Activated CD4-positive, alpha-beta T cell treated with anti-CD3 and anti-CD28 coated beads, Interleukin-2, amount 50 U/mL, for 16 hours (primary cell): ENCODE measurements at places on chromosomes 12 and 14.

DNA sequence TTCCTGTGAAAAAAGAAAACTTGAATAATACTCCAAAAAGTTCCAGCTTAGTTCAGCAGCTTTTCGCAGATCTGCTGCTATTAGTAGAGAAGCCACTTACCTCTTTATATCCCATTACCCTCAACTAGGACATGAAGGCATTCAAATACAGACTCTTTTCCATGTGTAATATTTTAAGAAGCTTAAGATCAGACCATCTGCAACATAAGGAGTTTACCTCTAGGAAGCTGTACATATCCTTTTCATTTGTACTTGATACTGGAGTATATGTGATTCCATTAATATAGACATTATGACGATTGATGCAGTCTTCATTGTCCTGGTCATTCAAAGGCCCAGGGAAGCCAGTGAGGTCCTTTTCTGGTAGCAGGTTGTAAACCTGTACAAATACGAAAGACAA is 20.4 kb downstream of the A2M start:
- no peak for DNase-seq

GRCh38 chr12:51943346-51943745 is 8.2 kb upstream of the ACVR1B start:
- no peak for DNase-seq

- DNase-seq: no peak
These were observed 65.4 kb downstream of the PTPRB start for GRCh38 chr12:70571705-70572268.

- no peak for DNase-seq
These were observed 77.8 kb downstream of the HSD17B6 start for GRCh38 chr12:56840922-56841321.

DNA sequence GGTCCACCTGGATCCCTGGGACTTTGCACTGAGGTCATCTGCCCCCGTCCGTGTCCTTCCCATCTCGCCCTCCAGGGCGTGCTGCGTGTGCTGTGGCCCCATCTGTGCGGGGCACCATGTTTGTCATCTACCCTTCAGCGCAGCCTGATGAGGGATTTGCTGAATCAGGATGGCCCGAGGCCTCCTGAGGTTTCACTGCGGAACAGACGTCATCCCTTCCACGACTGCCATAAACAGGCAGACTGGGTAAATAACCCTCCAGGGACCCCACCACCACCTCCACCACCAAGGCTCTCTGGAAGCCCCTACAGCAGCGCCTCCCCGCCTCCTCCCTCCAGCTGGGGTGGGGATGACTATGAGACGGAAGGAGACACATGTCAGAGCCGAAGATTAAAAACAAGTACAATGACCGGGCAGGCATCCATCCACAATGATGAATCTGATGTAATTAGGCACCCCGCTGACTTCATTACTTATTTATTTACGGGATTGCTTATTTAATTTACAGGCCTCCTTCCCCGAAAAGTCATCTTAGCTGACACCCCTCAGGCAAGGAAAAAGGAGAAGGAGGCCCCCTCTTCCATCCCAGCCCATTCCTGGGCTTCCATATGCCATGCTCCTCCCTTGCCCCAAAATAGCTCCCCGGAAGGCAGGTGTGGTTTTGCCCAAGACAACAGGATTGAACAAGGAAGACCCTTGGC is 39.4 kb downstream of the NCOR2 start:
- no peak for DNase-seq

GRCh38 chr12:96386794-96387193 is 13.4 kb downstream of the CDK17 start:
- no peak for DNase-seq

DNA sequence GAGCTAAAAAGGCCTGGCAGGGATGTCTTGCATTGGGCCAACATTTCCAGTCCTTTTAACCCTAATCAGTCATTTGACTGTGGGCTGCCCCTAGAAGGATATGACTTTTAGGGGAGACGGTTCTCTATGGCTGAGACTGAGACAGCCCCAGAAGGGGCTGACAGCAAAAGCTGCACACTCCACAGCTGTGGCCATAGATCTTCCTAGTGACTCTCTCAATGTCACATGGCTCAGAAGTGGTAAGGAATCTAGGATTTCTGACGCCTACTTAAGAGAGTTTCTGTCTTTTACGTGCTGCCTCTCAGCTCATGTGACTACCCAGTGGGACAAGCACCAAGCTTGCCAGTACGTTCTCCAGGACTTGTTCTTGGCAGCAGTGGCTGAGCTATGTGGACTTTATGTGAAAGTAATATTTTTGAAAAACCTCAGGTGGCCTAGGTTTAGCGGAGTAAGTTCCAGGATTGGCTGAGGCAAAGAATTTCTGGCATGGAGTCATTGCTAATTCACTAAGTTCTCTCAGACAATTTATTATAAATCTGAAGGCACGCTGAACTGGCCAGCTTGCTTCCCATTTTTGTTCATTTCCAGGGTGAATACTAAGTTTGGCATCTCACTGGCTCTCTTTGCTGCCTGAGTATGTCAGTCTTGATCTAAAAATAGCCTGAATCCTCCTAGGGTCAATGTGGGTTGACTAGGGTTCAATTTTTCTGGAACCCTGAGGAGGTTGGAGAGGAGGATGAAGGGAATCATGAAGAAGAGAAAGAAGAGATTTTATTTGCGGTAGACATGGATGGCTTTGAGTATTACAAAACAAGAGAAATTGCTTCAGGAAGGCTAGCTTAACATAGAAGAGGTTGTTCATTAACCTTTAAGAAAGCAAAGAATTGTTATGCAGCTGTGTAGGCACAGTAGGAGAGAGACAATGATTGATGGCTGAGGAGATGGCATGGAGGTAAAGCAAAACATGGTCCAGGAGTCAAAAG is 271.8 kb downstream of the AEBP2 start:
- no peak for DNase-seq

GRCh38 chr14:73833530-73834260 is 17.9 kb upstream of the PTGR2 start:
- DNase-seq: no peak

GRCh38 chr14:59509101-59509500 is 24.8 kb downstream of the JKAMP start:
- no peak for DNase-seq

DNA sequence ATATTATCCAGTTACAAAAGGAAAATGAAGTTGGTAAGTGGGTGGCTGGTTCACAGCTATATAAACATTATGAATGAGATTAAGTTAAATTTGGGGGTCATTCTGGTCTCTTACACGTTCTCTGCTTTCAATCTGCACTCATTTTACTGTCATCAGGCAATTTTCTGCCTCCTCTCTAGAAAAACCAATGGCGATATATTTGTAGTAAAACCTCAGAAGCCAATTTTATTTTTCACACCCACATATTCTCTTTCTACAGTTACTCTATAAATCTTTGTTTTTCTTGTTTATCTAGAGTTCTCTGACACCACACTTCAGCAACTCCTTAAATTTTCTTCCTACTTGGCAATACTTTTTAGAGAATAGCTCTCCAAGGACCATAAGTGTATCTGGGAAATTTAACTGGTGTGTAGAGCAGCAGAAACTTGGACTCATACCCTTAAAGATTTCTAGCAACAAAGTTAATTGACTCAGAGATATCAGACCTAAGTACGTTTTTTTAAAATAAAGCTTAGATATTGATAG is 926.9 kb downstream of the TMTC2 start:
- no peak for DNase-seq

DNA sequence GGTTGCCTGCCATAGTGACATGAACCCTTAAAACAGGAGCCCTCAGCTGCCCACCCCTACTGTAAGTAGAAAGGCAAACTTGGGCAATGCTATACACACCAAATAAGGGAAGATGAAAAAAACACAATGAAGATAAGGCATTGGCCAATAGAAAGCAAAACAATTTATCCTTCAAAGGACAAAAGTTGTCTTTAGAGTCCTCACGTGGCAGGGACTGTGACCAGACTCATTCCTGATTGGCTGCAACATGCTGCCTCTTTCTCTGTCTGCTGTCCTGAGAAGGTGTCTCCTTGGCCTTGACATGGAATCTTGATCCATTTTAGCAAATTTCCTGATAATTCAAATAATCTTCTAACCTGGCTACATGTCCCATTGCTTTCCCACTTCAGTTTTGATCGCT is 131.9 kb downstream of the GPR135 start:
- DNase-seq: no peak
